ENCODE measurements at places on chromosomes 2 and 18.

GRCh38 chr2:163799807-163800206, 64.0 kb upstream of the FIGN start:
- no peak for DNase-seq

DNA sequence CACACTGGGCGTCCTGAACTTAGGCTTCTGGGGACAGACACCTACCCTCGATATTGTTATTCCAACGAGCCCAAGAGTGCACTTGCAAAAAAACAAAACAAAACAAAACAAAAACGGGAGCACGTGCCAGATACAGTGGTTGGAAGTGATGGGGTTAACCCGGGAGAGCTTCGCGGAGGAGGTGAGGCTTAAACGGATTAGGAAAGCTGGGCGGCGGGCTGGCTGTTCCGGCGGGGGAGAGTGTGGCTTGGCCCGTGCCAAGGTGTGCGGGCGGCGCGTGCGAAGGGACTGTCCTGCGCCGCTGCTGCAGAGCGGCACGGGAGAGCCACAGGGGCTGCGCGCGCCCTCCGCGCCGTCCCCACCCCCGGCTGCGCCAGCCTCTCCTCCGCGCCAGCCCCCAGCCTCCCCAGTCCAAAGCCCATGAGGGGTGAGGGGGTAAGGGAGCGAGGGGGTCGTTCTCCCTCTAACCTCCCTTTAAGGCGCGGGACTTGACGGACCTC, 1.5 kb upstream of the SLC30A3 start:
- peak; percentile 63 for DNase-seq

DNA sequence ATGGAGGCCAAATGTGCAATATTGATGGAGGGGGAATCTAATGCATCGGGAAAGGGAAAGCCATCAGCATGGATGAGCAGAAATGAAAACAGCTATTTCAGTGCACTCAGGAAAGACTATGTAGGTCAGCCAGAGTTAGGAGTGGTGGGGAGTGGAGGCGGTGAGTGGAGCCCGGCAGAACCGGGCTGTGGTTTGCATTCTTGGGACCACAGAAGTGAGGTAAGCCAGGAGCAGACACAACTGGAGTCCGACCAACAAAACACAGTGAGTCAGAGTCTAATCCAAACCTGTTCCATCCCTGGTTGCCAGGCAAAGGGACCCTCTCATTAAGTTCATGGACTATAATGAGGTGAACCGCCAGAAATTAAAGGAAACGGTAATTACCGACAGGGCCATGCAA, 61.1 kb upstream of the RAB12 start:
- no peak for DNase-seq

DNA sequence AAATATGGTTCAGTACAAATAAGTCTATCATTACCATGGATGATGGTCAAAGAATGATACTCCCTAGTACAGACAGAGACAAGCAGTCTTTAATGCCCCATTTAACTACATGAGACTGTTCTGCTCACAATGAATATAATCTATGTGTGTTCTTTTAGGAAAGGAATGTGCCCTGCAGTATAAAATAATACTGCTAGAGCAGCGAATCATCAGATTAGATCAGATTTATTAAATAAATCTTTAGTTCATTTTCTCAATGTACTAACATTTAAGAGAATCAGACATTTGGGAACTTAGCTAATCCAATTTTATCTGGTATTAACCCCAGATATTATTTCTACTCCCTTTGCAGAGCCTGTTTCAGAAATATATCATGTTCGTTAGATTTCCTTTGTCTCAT, 272.0 kb upstream of the GCFC2 start:
- DNase-seq, result no peak

- peak; percentile 86 for DNase-seq
These were observed 173.6 kb downstream of the SMAD7 start for GRCh38 chr18:48777026-48777743.

GRCh38 chr2:151947813-151948165, 119.6 kb upstream of the ARL5A start:
- DNase-seq, result no peak

- DNase-seq, result no peak
These were observed 177.1 kb upstream of the HAAO start for GRCh38 chr2:42969231-42970150.

- DNase-seq, result no peak
These were observed 111.4 kb downstream of the METTL4 start for GRCh38 chr18:2459886-2460285.

- DNase-seq, result no peak
These were observed at the start of gene GALNT1 for GRCh38 chr18:35581546-35581897. Gene GALNT1 (plus strand): TSS chr18:35581740. CDS start chr18:35654663, 72,923 bp downstream.

GRCh38 chr2:46072101-46072820, 224.9 kb upstream of the EPAS1 start:
- DNase-seq, result no peak

- DNase-seq, result peak; percentile 84
These were observed 90.5 kb upstream of the UPP2 start for GRCh38 chr2:158011055-158011771.

DNA sequence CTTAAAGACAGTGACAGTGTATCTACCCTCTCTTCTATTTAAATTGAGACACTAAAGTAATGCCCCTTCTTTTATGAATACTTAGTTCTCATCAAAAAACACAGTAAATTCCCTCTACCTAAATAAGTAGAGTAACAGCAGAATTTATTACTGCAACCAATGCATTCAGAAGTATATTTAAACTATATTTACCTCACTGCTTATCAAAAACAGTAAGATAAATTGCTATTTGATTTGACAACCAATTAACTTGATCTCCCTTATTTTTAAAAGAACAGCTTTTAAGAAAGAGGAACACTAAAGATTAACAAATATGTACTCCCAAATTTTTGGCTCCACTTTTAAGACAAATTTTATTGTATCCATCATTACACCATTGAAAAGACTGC, 4.8 kb downstream of the SATB2 start:
- DNase-seq, result no peak

DNA sequence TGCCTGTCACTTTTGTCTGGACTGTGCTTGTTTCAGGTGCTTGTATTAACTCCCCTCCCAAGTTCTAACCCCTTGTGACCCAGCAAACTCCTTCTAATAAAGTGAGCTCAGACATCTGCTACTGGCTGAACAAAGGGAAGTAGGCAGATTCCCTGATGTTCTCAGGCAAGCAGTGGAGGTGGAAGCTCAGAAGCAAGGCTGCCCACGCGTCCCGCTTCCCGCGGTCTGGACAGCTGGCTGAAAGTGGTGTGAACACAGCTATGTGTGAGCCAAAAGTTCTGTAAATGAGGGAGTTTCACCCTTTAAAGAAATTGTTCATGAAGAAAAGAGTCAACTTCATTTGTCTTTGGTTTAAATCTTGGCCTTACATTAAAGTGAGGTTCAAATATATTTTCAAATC, 40.0 kb downstream of the NAPG start:
- no peak for DNase-seq

GRCh38 chr2:112670252-112671022, 24.7 kb downstream of the SLC20A1 start:
- no peak for DNase-seq

DNA sequence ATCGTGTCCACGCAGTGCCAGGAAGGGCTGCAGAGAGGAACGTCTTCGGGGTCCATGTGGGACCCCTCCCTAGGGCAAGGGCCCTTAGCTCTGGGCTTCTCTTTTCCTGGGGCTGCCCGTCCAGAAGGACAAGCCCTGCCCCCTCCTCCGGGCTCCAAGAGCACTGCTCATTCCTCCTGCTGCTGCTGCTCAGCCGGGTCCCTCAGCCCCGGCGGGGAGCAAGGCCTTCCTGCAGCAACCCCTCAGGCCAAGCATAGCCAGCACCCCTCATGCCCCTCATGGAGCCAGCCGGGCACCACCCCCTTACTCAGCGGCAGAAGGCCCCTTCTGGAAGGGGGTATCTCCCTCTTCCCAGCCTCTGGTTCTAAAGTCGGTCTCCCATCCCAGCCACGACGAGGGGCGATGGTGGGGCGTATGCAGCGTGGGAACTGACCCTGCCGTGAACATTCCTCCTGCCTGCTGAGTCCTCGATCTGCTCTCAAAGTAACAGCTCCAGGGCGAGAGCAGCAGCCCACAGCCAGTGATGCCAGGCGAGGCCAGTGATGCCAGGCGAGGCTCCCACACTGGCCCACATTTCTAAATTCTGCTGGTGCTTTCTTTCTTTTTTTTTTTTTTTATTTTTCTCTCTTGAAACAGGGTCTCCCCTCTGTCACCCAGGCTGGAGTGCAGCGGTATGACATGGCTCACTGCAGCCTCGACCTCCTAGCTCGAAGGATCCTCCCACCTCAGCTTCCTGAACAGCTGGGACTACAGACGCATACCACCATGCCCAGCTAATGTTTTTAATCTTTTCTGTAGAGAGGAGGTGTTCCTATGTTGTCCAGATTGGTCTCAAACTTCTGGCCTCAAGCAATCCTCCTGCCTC, 99.7 kb downstream of the HDAC4 start:
- no peak for DNase-seq

- DNase-seq, result no peak
These were observed 15.6 kb upstream of the OTOF start for GRCh38 chr2:26493566-26493965.

DNA sequence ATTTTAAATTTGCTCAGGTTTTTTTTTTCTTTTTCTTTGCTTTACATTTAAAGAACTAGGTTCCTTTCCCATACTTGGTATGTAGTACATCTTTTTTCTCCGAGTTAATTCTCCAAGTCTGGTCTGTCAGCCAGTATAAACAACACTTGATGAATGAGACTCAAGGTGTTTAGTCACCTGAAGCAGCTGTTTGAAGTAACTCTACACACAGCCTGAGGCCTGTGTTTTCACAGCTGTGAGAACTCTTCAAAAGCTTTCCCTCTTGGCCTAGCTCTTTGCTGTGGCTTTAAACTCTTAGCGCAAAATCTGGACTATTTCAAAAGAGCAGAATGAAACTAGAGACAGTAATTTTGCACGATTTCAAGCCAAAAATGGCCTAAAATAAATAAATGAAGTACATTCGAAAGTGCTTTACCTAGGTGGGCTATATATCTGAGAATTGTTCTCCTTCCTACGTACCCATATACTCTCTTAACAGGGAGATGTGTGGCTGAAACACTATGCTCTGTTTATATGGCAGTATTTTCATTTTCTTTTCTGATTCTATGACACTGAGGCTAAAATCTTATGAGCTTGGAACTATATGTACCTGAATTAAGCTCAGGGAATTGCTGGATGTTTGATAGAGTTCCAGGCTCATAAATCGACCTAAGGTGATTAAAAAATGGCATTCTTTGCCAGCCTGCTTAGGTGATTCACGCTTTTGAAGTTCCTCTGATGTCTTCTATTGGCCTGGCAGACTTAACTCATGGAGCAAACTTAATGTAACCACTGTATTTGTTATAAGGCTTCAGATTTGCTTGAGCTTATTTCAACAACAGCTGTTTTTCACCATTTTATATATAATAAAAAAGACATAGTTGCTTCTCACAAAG, 1044.1 kb upstream of the ZEB2 start:
- no peak for DNase-seq

DNA sequence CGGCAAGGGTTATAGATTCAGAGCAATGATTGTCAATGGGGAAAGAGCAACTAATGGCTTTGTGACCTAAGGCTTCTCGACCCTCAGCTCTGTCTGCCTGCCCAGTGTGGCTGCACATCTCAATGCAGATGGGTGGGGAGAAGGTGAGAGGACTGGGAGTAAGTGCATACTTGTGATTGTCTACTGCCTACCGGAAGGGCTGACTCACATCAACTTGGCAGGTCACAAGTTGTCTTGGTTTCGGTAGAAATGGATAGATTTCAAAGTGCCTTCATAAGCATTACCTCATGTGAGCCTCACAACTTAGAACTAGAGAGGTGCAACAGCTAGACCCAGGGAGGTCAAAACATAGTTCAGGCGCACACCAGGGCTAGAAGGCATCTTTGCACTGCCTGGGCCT, 29.4 kb downstream of the STAT1 start:
- no peak for DNase-seq

DNA sequence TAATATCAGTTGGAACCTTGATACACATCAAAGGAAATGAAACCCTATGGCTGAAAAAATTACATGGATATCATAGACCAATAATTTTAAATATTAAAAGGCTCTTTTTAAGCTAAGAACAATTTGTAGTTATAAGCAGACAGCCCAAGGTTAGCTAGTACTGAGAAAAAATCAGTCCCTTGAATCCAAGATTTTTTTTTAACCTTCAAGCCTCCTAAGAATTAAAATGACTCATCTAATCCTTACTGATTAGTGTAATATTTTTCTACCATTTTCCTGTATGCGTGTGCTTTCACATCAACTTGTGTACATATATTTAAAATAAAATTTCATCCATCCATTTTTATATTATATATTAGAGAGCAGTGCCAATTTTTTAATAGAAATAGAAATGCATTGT, 1004.9 kb upstream of the ZEB2 start:
- no peak for DNase-seq

GRCh38 chr18:58097121-58097906, 53.3 kb downstream of the NEDD4L start:
- no peak for DNase-seq

- DNase-seq, result peak; percentile 63
These were observed 4.2 kb upstream of the POU3F3 start for GRCh38 chr2:104849618-104850141.

- DNase-seq, result no peak
These were observed 65.4 kb downstream of the TRPM8 start for GRCh38 chr2:233982421-233983121.

- DNase-seq, result no peak
These were observed 224.8 kb upstream of the NRXN1 start for GRCh38 chr2:51256736-51257135.

- no peak for DNase-seq
These were observed 142.4 kb upstream of the AQP4 start for GRCh38 chr18:27007880-27008279.

GRCh38 chr18:55477860-55478581, 110.0 kb downstream of the TCF4 start:
- DNase-seq, result no peak

- DNase-seq, result no peak
These were observed 78.5 kb downstream of the SESTD1 start for GRCh38 chr2:179186126-179186525.

DNA sequence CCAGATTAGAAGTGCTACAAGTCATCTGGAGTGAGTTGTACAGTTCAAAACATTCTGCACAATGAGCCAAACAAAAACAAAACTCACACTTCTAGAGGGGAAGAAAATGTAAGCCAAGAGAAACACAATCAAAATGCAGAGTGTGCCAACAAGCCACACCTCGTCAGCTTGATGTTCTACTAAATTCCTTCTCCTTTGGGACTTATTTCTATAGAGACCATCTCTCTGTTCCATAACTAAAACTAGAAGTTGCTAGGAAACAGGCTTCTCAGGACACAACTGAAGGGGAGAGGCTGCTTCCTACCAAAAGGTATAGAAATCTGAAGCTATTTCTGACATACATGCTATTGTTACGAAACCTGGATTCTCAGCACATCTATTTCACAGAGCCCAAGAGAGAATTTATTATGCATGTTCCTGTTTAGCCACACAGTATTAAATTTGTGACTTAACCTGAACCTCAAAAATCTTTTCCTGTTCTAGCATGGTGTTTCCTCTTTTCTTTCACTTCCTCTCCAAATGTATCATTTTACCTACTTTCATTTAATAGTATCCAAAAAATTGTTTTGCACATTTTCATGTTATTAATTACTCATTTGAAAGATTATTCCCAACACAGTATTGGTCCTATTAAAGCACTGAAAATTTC, 211.4 kb upstream of the CCDC150 start:
- DNase-seq, result no peak
